ENCODE measurements at places on chromosomes 6 and 20.

GRCh38 chr6:108671790-108672189, 111.1 kb downstream of the FOXO3 start:
- DNase-seq = no peak

GRCh38 chr6:19450651-19451050, 386.5 kb upstream of the ID4 start:
- no peak for DNase-seq

DNA sequence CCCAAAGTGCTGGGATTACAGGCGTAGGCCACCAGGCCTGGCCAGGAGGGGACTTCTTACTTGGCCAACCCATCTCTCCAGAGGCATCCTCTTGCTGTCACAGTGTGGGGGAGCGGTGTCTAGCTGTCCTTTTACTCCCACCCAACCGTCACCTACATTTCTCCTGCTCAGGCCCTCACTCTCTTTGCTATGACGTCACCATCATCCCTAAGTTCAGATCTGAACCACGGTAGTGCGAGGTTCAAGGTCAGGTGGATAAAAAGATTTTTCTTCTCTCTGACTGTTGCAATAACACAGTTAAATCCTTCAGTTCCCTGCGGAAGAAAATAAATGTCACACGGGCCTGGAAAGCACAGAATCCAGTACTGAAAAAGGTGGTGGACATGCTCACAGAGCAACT, 7.3 kb upstream of the RAET1L start:
- no peak for DNase-seq

- no peak for DNase-seq
These were observed 61.3 kb downstream of the SYNJ2 start for GRCh38 chr6:158043008-158043407.

- DNase-seq = no peak
These were observed 373.5 kb downstream of the CDC5L start for GRCh38 chr6:44761046-44761445.
